Left ventricle myocardium inferior (tissue), 1 donor: ENCODE measurements at places on chromosomes 3 and 15. TPM values are rescaled to one million over a fixed set of nuclear protein-coding genes. Genes with fewer than 3 reads are reported as not detected.

GRCh38 chr3:52494886-52495495 lies at the start of gene STAB1:
STAB1 (plus strand) TSS chr3:52495338; CDS start chr3:52495414, 76 bp downstream.
- DNase-seq = peak; percentile 73

DNA sequence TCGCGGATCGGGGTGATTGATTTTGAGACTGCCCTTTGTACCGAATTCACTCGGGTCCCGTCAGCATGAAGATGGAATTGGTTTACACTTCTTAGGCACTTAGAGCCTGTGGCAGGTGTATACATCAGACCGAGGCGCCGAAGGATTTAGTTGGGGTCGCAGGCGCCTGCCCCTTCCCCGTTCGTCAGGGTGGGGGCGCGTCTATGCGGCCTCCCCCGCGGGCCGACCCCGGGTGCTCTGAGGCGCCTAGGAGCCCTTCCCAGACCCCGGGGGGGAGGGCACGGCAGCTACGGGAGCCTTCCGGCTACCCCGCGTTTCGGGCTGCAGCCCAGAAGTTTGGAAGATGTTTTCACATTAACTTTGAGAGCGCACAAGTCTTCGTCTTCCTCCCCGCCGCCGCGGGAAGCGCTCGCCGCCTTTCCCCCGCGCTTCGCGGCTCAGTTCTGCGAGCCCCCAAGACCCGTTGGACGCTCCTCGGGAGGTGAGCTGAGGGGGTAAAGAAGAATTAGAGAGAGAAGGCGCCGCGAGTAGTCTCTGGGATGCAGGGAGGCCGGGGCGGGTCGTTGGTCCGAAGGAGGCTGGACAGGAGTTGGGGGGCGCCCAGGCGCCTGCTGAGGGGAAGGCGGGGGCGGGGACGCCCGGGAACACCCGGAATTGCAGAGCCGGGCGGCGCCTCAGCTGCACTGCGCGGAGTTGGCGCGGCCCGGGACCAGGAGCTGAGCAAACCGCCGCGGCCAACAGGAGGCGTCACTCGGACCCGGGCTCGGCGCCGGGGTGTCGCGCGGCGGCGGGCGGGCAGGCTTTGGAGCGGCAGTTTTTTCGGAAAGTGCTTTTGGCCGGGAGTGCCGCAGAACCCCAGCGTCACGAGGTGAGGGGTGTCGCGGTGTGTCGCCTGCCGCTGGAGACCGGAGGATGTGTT lies 780 bp downstream of the TIPARP start:
- peak; percentile 76 for DNase-seq

DNA sequence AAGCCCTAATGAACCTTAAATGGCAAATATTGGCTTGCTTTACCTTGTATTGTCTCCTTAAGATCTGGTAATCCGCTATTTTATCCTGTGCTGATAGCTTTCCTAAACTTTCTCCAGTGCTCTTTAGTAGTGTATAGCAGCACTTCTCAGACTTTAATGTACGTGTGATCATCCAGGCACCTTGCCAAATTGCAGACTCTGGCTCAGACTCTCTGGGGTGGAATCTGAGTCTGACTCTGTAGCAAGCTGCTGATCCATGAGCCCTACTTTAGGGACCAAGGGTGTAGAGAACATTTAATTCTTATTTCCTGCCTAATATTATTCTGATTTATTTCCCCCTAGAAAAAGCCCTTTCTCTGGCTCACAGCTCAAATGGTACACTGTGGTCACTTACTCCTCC lies 518.8 kb upstream of the ZNF385D start:
- DNase-seq = no peak

DNA sequence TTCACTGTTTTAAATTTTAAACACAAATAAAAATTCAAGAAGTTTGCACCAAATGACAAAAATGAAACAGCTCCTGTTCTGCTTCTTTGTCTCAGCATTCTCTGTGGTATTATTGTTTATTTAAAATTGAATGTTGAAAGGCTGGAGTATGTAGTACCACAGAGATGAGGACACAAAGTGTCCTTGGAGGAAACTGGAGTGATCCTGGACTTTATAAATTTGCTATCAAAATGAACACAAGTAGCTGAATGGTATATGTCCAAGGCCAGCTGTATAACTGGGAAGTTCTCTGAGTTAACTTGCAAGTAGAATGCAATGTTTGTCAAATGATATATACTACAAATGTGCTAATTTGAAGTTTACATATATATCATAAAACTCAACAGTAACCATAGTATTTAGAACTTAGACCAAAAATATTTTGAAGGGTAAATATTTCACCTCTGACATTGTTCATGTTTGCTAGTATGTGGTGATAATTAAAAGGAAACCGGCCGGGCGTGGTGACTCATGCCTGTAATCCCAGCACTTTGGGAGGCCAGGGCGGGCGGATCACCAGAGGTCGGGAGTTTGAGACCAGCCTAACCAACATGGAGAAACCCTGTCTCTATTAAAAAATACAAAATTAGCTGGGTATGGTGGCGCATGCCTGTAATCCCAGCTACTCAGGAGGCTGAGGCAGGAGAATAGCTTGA lies 12.3 kb downstream of the BTLA start:
- no peak for DNase-seq

DNA sequence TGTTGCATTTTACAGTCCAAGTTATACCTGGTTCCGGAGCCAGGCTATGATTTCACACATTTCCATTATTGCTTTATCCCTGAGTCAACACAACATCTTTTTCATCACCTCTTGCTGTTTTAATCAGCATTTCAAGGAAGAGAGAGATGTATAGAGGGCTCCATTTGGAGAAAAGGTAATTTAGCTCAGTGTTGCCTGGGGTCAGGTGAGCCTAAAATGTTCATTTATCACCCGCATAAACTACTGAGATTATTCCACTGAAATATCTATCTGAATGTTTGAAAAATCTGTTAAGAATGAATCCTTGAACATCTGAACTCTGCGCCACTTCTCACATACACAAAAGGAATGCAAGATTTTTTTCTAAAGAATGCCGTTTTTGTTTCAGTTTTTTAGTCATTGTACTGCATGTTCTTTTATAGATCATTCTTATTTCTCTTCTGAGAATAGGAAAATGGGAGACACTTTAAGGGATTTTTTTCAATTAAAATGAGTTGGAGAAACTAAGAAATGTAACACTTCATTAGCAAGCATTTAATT lies 51.5 kb upstream of the AGTR1 start:
- no peak for DNase-seq

DNA sequence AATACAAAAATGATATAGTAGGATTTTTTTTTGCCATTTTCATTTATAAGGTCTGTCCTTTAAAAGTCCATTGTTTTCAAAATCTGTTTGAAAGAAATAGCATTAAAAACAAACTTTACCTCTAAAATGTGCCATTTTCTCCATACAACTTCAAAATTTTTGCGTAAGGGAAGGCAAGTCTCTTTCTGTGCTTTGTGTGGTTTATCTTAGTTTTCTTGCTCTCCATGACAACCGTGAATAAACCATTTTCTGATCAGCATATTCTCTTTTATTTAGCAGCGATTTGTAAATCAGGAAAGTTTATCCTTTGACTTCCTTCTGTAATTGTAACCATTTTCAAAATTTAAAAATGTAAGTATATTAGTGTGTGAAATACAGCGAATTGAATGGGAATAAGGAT lies 147.9 kb upstream of the CGNL1 start:
- no peak for DNase-seq

GRCh38 chr15:101246391-101246790 lies 5.5 kb downstream of the CHSY1 start:
- no peak for DNase-seq

- no peak for DNase-seq
Measured at GRCh38 chr15:62057341-62057980, 2.8 kb downstream of the VPS13C start.

Gene PAQR9
- total RNA-seq = 15.3 TPM

DNA sequence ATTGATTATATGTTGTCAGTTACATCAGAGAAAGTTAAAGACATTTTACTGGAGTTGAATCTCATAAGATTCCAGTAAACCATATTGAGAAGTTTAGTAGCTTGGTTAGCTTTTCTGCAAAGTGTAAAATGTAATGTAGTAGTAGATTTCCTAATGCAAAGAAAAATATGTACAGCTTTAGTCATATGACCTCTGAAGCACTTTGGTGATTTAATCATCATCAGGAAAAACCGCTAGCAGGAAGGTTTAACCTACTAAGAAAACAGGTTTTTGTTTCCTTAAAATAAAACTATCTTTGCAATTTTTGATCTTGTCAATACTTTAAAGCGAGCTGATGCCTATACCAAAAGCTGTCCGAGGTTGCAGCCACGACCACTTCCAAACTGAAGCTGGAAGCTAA lies 364.6 kb upstream of the ZNF385D start:
- DNase-seq = no peak

Gene DYNLT2B
- total RNA-seq = 3.9 TPM

Gene EPHA6
- total RNA-seq = 0.19 TPM

DNA sequence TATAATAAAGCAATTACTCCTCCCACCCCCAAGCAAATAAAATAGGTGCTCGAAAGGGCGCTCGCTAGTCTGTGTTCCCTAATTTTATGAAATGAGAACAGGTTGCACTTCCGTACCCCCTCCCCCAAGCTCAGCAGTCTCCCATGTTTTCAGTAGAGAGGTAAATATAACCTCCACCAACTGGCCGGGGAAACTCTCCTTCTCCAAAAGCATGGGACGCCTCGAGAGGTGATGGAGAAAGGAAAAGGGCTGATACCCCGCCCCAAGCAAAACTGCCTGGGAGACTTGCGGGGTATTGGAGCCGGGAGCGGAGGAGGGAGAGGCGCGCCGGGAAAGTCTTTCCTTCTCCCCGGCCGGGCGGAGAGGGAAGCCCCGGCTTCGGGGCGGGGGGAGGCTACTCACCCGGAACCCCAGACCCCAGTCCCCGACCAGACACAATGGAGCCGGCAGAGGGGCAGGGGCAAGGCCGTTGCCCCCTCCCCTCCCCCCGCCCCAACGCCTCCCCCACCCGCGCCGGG lies 605 bp downstream of the DCUN1D1 start:
- DNase-seq = no peak

DNA sequence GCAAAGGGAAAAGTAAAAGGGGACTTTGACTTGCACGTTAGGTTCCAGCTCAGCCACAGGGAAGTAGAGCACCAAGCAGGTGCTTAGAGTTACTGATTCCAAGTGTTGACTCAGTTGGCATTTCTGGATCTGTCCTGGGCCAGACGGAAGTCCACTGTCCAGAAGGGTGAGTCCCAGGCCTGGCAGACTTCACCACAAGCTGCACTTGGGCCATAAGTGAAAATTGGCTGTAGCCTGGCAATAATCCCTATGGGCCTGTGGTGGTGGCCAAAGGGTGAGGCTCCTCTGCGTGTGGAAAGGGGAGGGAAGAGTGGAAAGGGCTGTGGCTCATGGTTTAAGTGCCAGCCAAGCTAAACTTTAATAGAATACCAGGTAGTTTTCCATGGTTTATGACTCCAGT lies 121.5 kb downstream of the DTWD1 start:
- peak; percentile 27 for DNase-seq

Gene CFAP100
- not detected for total RNA-seq

DNA sequence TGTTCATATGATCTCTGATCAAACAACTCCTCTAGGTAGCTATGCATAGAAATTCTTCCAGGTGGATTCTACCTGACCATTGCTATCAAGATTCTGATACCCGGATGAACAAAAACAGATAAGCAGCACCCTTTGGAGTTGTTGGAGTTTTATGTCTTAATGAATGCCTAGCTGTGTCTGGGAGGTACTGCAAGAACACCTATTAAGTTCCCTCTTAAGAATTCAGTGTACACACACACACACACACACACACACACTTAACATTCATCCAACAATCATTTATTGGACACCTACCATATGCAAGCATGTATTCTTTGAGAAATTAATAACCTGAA lies 58.1 kb upstream of the FNDC3B start:
- DNase-seq = no peak

DNA sequence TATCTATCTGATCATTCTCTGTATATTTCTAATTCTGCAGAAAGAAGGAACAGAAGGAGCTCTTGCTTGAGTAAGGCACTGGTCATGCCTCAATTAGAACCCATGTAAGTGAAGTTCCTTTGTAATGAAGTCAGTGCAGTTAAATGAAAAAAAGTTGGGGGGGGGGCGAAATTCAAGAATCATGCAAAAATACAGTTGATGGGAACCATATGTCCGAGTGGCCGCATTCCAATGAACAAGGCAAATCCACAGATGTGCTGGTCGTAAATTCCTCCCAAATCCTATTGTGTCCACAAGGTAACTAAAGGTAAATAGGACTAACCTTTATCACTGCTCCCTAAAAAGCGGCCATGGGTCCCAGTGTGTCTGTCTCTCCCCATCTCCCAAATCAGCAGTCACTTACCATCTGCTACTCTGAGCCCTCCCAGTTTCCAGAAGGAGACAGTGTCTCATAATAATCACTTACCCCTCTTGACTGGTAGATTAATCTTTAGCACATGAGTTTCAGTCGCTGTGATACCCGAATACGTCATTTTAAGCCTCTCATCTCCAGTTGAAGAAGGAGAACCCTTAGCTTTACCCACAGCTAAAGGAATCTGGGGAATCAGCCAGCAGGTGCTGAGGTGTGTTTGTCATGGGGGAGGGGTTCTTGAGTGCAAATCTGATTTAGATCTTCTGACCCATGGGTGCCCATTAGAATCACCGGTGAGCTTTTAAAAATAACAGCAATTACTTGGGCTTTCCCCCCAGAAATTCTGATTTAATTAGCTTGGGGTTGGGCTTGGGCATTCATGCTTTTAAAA lies 56.3 kb upstream of the EPHB3 start:
- no peak for DNase-seq

Gene PLXNB1
- 42.6 TPM for total RNA-seq

DNA sequence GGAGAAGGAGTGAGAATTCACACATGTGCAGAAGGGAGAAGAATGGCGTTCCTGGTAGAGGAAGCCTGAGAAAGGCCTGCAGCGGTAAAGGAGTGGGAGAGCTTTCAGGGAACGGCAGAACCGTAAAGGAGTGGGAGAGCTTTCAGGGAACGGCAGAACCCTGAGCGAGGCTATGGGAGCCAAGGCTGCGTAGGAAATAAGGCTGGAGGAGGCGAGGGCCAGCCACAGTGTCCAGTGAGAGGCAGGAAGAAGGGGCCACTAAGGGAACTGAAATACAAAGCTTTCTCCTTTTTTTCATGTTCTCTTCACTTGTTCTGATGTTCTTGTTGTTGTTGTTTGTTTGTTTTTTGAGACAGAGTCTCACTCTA lies 41.6 kb downstream of the GOLGA6L10 start:
- no peak for DNase-seq

Gene MYL3
- 7,440 TPM for total RNA-seq

GRCh38 chr3:45180051-45180450 lies 33.9 kb upstream of the CDCP1 start:
- no peak for DNase-seq

Gene ITIH1
- not detected for total RNA-seq

DNA sequence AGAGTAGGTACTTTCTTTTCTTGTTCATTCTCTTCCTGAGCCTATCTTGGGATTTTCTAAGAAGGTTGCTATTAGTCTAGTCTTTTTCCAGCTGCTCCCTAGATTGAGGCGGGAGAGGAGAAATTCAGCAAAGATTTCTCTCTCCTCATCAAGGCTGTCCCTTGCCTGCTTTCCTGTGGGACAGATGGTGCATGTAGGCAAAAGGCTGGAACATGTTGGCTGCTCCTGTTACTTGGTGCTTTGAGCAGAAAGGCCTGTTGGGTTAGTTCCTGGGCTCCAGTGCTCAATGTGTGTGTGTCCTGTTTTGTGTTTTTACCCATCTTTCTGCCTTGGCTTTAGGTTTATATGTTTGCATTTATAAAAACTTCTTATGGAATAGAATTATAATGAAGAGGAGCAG lies 9.1 kb upstream of the SNRPN start:
- DNase-seq = no peak
